ENCODE measurements at places on chromosomes 11 and 22. TPM values are rescaled to one million over a fixed set of nuclear protein-coding genes. Genes with fewer than 3 reads are reported as not detected.

- H3K27ac ChIP-seq: no peak overlapping the region
- H3K4me1 ChIP-seq: no peaks in the 10 kb centered on the region
- DNase-seq: no peak
- peaks cover 57% of the 10 kb centered on the region for H3K27me3 ChIP-seq
- H3K36me3 ChIP-seq: no peaks in the 10 kb centered on the region
These were observed 29.3 kb upstream of the NECTIN1 start for GRCh38 chr11:119758291-119758690.

The PYGM gene
- total RNA-seq: 8.3 TPM

The PNPLA3 gene
- not detected for total RNA-seq

DNA sequence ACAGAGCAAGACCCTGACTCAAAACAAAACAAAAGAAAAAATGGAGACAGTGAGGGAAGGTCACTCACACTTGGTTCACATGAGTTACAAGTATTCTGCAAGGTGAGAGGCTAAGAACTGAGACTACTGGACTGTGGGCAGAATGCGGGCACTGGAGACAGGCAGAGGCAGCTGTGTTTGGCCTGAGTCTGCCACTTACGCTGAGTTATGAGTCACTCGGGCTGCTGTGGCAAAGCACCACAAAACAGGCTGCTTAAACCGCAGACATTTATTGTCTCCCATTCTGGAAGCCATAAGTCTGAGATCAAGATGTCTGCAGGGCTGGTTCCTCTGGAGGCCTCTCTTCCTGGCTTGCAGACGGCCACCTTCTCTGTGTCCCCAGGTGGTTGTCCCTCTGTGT lies 122.8 kb downstream of the SHANK2 start:
- H3K27me3 ChIP-seq: no peaks in the 10 kb centered on the region
- no peaks in the 10 kb centered on the region for H3K4me1 ChIP-seq
- H3K27ac ChIP-seq: no peak overlapping the region
- DNase-seq: no peak
- H3K36me3 ChIP-seq: no peaks in the 10 kb centered on the region
- no peak overlapping the region for H3K4me3 ChIP-seq

GRCh38 chr11:18844753-18845367 lies 53.3 kb upstream of the PTPN5 start:
- H3K4me3 ChIP-seq: no peak overlapping the region
- H3K36me3 ChIP-seq: no peaks in the 10 kb centered on the region
- peaks cover 3% of the 10 kb centered on the region for H3K27me3 ChIP-seq
- no peaks in the 10 kb centered on the region for H3K4me1 ChIP-seq
